ENCODE measurements at places on chromosomes 5 and 9. TPM values are rescaled to one million over a fixed set of nuclear protein-coding genes. Genes with fewer than 3 reads are reported as not detected.
A peak's percentile ranks its signal among the peaks of the same experiment; 100 is the strongest.

GRCh38 chr9:114059047-114059803 lies 18.9 kb downstream of the AMBP start:
- DNase-seq: no peak

DNA sequence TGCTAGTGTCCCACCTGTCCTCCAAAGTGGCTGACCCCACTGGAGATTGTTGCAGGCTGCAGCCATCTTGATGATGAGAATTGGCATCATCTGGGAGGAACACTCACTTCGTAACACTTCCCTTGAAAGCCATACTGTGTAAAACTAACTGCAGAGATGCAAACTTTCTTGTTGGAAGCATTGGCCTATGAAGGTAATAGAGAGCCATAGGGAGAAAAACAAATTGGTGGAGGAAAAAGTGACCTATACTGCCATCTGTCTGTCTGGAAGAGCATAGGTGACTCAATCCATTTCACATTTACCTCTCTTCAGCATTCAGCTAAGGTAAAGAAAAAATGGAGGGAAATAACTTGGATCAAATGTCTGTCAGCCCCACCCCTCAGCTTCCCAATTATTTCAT lies 473.4 kb downstream of the NTRK2 start:
- no peak for DNase-seq

DNA sequence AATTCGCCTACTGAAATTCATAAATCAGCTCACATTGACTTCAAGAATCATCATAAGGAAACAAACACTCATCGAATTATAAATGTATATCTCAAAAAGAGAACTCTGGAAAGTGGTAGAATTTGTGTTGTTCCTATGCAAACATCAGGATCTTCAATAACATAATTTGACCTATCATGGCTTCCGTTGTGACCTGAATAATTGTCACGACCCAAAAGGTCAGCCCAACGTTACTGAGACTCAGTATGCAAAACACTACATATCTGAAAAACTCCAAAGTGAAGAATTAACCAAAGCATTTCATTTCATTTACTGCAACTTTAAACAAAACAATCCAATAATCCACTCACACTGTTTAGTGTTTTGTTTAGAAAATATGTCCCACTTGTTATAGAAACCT lies 1.2 kb downstream of the RAPGEF6 start:
- DNase-seq: no peak

DNA sequence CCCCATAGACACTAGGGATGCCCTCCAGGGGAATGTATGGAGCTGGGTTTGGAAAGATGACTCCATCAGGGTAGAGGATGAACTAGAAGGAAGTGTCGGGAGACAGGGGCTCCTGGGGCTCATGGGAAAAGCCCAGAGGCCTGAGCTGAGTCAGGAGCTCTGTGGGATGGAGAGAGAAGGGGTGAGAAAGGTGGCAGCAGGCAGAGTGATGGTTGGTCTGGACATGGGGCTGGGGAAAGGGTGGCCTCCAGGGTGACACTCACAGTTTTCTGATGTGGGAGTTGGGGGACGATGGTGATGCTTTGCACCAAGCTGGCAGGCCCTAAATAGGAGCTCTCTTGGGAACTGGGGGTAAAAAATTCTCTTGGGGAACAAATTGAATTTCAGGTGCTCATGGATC lies 213.5 kb upstream of the MVB12B start:
- no peak for DNase-seq

DNA sequence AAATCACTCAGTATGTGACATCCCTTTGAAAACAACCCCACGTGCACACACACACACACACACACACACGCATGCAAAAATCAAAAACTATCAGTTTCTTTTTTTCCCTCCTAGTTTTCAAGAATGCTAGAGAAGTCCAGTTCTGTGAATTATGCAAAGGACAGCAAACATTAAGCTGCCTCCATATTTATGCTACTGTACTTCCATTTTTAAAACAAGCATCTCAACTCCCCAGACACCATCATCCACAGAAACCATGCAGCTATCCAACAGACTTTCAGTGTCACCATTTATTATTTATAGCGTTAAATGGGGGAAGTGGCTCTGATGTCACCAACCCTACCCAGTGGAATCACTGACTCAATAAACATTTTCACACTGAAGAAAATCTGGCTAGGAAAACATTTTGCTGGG lies 1.6 kb downstream of the FBXW11 start:
- peak; percentile 35 for DNase-seq

GRCh38 chr9:34124099-34124498 lies 2.4 kb downstream of the DCAF12 start:
- no peak for DNase-seq

GRCh38 chr5:92927291-92927778 lies 653.7 kb downstream of the NR2F1-AS1 start:
- DNase-seq: no peak

DNA sequence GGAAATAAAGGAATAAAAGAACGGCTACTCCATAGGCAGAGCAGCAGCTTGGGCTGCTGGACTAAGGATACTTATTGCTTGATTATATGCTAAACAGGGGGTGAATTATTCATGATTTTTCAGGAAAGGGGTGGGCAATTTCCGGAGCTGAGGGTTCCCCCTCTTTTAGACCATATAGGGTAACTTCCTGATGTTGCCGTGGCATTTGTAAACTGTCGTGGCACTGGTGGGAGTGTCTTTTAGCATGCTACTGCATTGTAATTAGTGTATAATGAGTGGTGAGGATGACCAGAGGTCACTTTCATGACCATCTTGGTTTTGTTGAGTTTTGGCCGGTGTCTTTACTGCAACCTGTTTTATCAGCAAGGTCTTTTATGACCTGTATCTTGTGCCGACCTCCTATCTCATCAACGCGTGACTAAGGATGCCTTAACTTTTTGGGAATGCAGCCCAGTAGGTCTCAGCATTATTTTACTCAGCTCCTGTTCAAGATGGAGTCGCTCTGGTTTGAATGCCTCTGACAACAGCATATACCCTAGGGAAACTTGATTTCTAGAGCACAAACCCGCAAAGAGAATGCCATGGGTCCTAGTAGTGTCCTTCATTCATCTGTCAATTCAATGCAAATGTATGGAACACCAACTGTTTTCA lies 47.8 kb upstream of the PWWP2A start:
- DNase-seq: no peak

- DNase-seq: no peak
These were observed 71.8 kb downstream of the HMCN2 start for GRCh38 chr9:130337318-130337717.

GRCh38 chr9:87579781-87580541 lies 82.3 kb downstream of the DAPK1 start:
- peak; percentile 59 for DNase-seq

DNA sequence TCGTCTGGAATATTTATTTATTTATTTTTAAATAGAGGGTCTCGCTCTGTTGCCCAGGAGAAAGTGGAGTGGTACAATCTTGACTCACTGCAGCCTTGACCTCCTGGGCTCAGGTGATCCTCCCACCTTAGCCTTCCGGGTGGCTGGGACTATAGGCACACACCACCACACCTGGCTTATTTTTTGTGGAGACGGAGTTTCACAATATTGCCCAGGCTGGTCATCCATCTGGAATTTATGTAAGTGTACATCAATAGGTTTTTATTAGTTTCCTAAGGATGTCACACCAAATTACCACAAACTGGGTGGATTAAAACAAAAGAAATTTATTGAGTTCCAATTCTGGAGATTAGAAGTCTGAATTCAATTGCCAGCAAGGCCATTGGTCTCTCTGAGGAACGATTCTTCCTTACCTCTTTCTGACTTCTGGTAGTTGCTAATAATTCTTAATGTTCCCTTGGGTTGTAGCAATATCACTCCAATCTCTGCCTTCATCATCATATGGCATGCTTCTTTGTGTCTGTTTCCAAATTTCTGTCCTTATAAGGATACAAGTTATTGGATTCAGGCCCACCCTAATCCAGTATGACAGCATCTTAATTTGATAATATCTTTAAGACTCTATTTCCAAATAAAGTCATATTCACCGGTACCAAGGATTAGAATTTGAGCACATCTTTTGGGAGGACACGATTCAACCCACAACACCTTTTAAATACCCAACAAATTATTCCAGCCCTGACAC lies 16.3 kb upstream of the RAD23B start:
- no peak for DNase-seq

- DNase-seq: no peak
These were observed 128.1 kb upstream of the OTULINL start for GRCh38 chr5:14453481-14453880.

DNA sequence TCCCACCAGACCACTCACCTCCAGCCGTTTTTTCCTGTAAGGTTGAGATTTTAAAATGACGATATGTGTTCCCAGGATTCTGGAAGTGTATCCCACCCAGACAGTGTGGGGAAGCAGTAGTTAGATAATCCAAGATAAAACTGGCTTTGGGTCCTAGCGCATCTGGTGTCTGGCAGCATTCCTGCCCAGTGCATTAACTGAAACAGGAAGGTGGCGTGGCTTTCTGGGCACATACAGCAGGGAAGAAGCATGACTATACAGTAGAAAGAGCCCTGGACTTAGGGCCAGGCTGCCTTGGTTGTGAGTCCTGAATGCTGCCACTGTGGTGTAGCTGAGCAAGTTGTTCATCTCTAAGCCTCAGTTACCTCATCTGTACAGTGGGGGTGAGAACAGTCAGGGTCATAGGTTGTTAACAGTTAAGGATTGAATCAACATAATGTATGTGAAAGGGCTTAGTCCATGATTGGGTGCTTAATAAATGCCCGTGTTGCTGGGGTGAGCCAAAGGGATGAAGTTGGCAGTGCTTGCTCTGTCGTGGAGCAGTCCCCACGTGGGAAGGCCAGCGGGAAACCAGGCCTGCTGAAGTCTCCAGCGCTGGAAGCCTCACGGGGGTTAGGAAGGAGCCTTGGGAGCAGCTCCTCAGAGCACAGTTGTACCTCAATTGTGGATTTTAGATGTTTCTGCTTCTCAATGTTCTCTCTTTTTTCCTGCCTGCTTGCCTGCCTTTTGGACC lies 18.0 kb downstream of the CLTA start:
- DNase-seq: no peak

DNA sequence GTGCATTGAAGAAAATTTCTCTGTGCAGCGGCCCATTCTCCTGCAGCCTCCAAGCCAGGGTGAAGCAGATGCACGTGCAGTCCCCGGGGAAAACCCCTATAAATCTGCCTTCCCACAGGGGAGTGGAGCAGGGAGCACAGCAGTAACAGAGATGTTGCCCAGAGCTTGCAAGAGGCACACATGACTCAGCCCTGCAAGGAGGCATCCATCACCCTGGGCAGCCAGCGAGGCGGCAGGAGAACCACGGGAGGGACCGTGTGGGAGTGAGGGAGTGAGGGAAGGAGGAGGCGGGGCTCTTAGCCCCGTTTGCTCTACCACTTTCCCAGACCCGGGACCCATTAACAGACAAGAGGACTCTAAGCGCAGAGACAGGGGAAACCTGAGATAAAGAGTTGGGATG lies 96.2 kb upstream of the ARAP3 start:
- no peak for DNase-seq

DNA sequence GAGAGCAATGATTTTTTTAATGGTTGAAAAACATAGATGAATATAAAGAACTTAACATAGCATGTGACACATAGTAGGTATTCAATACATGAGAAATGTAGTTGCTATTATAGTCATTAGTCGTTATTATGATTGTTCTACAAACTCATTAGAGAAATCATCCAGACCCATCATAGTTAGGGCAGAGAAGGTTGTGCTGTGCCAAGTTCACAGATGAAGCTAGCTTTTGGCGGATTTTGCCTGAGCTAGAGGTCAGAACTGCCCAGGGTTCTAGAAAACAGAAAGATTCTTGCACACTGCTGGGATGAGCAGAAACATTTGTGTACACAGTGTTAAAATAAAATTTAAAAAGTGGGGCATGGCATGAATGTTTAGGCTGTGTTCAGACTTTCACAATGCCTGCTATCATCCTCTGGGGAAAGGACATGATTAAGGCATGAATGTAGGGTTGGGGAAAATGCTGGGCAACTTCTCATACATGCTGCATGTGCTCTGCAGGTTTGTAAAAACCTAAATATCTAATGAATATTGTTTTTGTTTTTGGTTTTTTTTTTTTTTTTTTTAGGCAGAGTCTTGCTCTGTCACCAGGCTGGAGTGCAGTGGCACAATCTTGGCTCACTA lies 33.3 kb upstream of the RAD23B start:
- no peak for DNase-seq

- DNase-seq: no peak
These were observed 135.0 kb upstream of the SNX2 start for GRCh38 chr5:122639864-122640263.

- no peak for DNase-seq
These were observed 97.3 kb upstream of the SLCO6A1 start for GRCh38 chr5:102596113-102596512.

INSL4 gene
- 0.81 TPM for total RNA-seq

PLPP7 gene
- total RNA-seq: not detected

TNC gene
- 37.6 TPM for total RNA-seq

TBC1D9B gene
- 41.9 TPM for total RNA-seq

RFESD gene
- 1.7 TPM for total RNA-seq

POLK gene
- total RNA-seq: 30.5 TPM

CDKN2B gene
- 22.3 TPM for total RNA-seq
